ENCODE measurements at places on chromosomes 4 and X.

GRCh38 chr4:142532054-142532453 is 314.0 kb downstream of the INPP4B start:
- no peak for DNase-seq

GRCh38 chr4:61245069-61245714 is 45.1 kb downstream of the ADGRL3 start:
- DNase-seq = no peak

DNA sequence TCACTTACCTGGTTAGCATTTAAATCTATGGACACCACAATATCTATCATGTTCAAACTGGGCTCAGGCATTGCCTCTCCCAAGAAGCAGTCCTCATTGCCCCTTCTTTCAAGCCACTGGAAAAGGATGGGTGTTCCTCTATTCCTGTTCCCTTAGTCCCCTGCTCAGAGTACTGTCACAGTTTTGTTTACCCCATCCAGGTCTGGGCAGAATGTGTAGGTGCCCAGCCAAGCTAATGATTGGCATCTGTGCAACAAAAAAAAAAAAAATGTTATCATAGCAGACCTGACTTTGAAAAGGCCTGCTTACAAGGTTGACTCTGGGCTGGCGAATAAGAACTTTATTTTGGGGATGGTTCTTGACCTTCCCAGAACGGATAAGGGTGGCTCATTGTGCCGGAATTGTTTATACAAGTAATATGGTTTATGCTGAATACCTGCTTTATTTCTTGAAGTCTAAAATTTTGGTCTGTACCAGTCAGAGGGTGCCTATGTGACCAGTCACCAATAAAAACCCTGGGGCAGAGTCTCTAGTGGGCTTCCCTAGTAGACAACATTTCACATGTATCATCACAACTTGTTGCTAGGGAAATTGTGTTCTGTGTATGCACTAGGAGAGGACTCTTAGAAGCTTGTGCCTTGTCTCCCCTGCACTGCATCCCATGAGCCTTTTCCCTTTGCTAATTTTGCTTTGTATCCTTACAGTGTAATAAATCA is 47.9 kb downstream of the JADE3 start:
- DNase-seq = no peak

DNA sequence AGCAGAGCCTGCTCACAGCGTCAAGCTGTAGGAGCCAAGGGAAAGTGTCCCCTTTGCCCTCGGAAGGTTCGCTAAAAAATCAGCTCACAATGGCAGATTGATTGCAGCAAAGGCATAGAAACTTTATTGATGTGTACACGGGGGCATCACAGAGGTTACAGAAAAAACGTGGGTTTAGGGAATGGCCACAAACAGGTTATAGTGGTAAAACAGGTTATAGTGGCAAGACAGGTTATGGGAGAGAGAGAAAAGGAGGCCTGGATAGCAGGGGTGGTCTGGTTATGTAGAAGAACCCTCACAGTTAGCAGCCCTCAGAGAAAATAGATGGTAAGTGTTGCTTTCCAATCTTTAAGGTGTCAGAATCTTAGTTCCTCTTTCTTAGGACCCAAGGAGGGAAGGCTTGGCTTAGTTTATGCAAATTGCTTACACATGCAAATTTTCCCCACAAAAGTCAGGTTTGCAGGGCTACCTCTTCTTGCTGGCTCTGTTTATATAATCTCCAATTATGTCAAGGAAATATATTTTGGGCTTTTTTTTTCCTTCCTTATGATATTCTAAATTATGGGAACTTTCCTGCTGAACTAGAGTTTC is 113.7 kb downstream of the BMP15 start:
- no peak for DNase-seq

DNA sequence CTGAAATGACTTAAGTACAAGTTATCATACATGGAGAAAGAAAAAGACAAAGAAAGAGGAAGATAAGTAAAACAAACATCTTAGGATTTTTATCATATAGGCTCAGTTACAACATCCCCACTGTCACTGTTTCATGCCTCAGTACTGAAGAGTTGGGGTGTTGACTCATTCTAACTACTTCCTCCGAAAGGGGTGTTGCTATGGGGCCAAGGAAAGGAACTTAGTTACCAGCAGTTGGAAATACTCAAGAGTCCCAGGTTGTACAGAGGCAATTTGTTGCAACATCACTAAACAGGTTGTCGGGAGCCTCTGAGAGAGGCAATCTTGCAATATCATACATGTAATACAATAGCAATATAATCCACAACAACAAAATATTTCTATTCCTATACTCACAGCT is 1264.7 kb downstream of the PCDH7 start:
- DNase-seq = no peak

GRCh38 chr4:76801621-76802235 is 96.2 kb downstream of the SOWAHB start:
- no peak for DNase-seq

Measured in stimulated activated CD4-positive, alpha-beta T cell treated with anti-CD3 and anti-CD28 coated beads, Interleukin-12 subunit alpha, Interleukin-12 subunit beta, amount 100 ng/mL, for 4 hours (primary cell).